ENCODE measurements at places on chromosomes 1 and 21. TPM values are rescaled to one million over a fixed set of nuclear protein-coding genes. Genes with fewer than 3 reads are reported as not detected.

- no peaks in the 10 kb centered on the region for H3K27me3 ChIP-seq
- no peak for DNase-seq
- peak overlapping the region; percentile 93 for H3K27ac ChIP-seq
- no peak overlapping the region for H3K4me3 ChIP-seq
Measured at GRCh38 chr1:207020065-207020708, 12.4 kb downstream of the C1orf116 start.

- no peaks in the 10 kb centered on the region for H3K4me1 ChIP-seq
- no peaks in the 10 kb centered on the region for H3K36me3 ChIP-seq
- H3K4me3 ChIP-seq, result no peak overlapping the region
Measured at GRCh38 chr21:36881228-36881627, 85.2 kb downstream of the HLCS start.

- no peaks in the 10 kb centered on the region for H3K4me1 ChIP-seq
- no peaks in the 10 kb centered on the region for H3K36me3 ChIP-seq
- no peak overlapping the region for H3K4me3 ChIP-seq
- no peaks in the 10 kb centered on the region for H3K27me3 ChIP-seq
Measured at GRCh38 chr1:190908246-190908645, 430.6 kb upstream of the BRINP3 start.

DNA sequence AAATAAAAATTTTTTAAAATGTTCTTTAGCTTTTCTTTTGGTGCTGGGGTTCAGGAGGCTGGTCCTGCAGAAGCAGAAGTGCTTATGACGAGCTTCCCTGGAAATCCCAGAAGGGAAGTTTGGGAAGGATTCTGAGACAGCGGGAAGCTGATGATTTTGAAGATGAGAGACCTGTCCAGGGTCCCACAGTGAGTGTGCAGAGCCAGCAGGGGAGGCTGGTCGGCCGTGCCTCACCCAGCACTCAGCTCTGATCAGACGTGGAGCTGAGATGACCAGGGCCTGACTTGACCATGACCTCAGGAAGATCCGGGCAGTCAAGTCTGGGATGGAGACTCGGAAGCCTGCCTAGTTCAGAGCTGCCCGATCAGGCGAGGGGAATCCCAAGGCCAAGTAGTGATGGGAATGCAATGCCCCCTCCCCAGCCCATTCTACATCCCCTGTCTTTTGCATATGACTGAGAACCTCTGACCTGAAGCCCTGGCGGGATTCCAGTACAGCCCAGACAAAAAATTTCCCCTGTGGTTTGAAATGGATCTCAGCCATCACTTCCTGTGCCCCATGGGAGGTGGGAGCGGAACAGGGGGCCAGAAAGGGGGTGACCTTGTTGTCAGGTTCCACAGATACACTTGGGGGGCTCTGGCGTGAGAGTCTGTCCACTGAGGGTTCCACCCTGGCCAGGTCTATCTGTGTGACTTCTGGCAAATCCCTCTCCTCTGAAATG is 96.8 kb upstream of the RUNX3 start:
- H3K27me3 ChIP-seq, result peaks cover 20% of the 10 kb centered on the region
- no peak overlapping the region for H3K27ac ChIP-seq
- no peak for DNase-seq
- H3K4me3 ChIP-seq, result no peak overlapping the region
- peaks cover 19% of the 10 kb centered on the region for H3K4me1 ChIP-seq

GRCh38 chr1:247210062-247210375 is 38.2 kb upstream of the ZNF124 start:
- H3K4me3 ChIP-seq, result peak overlapping the region; percentile 87
- H3K4me1 ChIP-seq, result peaks cover 20% of the 10 kb centered on the region
- H3K27ac ChIP-seq, result peak overlapping the region; percentile 88

GRCh38 chr1:5949761-5950100 is 42.5 kb downstream of the NPHP4 start:
- no peak overlapping the region for H3K4me3 ChIP-seq
- no peak overlapping the region for H3K27ac ChIP-seq
- peaks cover 11% of the 10 kb centered on the region for H3K4me1 ChIP-seq
- no peak for DNase-seq

- no peak for DNase-seq
- no peak overlapping the region for H3K4me3 ChIP-seq
- peaks cover 16% of the 10 kb centered on the region for H3K27me3 ChIP-seq
- H3K27ac ChIP-seq, result no peak overlapping the region
- H3K36me3 ChIP-seq, result no peaks in the 10 kb centered on the region
Measured at GRCh38 chr1:229383961-229384360, 41.1 kb upstream of the CCSAP start.

- H3K27me3 ChIP-seq, result peaks cover 6% of the 10 kb centered on the region
- no peak overlapping the region for H3K27ac ChIP-seq
- DNase-seq, result peak; percentile 25
- H3K4me1 ChIP-seq, result peaks cover 8% of the 10 kb centered on the region
- no peak overlapping the region for H3K4me3 ChIP-seq
Measured at GRCh38 chr21:45873866-45874265, 107.7 kb upstream of the COL6A1 start.

DNA sequence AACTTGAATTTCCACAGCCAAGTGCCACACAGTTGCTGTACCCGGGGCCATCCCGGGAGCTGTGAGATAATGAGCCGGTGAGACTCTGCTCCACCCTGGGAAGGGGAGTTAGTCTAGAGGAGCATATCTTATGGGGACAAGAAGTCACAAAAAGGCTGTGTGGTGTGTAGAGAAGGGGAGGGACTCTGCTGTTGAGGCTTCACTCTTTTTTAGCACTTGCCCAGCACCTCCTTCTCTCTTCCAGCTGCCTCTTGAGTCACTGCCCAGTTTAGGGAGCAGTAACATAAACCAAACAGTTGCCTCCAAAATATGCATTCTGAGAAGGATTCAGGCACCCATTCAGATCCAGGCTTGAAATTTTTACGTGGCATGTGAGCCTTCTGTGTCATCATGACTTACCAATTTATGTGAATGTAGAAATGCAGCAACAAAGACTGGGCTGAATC is 744 bp upstream of the WDR26 start:
- no peak for DNase-seq
- peak overlapping the region; percentile 88 for H3K4me3 ChIP-seq
- H3K36me3 ChIP-seq, result no peaks in the 10 kb centered on the region
- H3K4me1 ChIP-seq, result peaks cover 37% of the 10 kb centered on the region
- H3K27me3 ChIP-seq, result no peaks in the 10 kb centered on the region

DNA sequence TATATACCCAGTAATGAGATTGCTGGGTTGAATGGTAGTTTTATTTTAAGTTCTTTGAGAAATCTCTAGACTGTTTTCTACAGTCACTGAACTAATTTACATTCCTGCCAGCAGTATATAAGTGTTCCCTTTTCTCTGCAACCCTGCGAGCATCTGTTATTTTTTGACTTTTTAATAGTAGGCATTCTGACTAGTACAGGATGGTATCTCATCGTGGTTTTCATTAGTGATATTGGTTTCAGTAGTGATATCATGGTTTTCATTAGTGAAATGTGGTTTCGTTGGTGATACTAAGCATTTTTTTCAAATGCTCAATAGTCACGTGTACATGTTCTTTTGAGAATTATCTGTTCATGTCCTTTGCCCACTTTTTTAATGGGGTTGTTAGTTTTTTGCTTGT is 316.8 kb downstream of the PTBP2 start:
- DNase-seq, result no peak
- no peaks in the 10 kb centered on the region for H3K36me3 ChIP-seq
- no peak overlapping the region for H3K4me3 ChIP-seq
- H3K27ac ChIP-seq, result no peak overlapping the region
- H3K4me1 ChIP-seq, result no peaks in the 10 kb centered on the region

DNA sequence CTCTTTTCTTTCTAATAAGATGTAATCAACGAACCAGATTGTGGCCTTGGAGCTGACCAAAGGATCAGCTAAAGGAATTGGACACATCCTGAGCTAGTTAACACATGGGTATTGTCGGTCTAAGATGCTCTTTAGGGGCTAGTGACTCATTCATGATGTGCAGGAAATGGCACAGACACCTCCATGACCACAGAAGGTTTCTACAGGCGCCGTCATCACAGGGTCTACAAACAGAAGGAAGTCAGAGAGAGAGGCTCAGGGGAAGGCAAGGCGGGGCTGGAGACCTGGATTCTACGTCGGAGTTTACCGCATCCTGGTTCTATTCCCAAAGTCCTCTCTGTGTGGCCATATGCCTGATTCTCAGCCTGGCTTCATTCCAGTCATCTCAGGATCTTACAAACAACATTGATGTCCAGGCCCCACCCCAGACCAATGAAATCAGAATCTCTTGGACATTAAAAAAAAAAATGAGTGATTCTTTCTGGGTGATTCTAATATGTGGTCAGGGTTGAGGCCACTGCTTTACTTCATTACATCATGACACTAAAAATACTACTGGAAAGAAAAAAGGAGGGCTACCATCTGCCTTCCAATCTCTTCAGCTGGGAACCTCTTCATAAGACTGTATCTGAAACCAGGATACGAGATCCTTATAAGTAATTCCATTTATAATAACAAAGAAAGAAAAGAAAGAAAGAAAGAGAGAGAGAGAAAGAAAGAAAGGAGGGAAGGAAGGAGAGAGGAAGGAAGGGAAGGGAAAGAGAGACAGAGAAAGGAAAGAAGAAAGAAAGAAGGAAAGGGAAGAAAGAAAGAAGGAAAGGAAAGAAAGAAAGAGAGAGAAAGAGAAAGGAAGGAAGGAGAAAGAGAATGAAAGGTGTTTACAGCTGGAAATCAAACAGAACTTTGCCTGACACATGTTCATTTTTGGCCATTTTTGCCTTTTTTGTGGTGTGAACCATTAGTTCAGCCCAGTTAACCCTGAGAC is 11.6 kb upstream of the KCNJ15 start:
- no peak overlapping the region for H3K27ac ChIP-seq
- no peak for DNase-seq
- peaks cover 25% of the 10 kb centered on the region for H3K4me1 ChIP-seq
- H3K27me3 ChIP-seq, result no peaks in the 10 kb centered on the region

The GBP6 gene
- 0.55 TPM for total RNA-seq

The MROH7 gene
- 5.7 TPM for total RNA-seq

The HENMT1 gene
- 1.8 TPM for total RNA-seq

The TEDDM1 gene
- total RNA-seq, result not detected

The CFHR2 gene
- not detected for total RNA-seq

The PLOD1 gene
- total RNA-seq, result 47.6 TPM

The TBX15 gene
- 3.3 TPM for total RNA-seq

The FAM72C gene
- not detected for total RNA-seq

The URB1 gene
- 23.7 TPM for total RNA-seq

The BROX gene
- total RNA-seq, result 57.8 TPM
